Stimulated activated CD4-positive, alpha-beta T cell treated with anti-CD3 and anti-CD28 coated beads, TNF-alpha, amount 100 ng/mL, for 24 hours (primary cell): ENCODE measurements at places on chromosomes 6 and 20.

- no peak for DNase-seq
Observed at GRCh38 chr20:59404749-59405148, 104.3 kb downstream of the EDN3 start.

DNA sequence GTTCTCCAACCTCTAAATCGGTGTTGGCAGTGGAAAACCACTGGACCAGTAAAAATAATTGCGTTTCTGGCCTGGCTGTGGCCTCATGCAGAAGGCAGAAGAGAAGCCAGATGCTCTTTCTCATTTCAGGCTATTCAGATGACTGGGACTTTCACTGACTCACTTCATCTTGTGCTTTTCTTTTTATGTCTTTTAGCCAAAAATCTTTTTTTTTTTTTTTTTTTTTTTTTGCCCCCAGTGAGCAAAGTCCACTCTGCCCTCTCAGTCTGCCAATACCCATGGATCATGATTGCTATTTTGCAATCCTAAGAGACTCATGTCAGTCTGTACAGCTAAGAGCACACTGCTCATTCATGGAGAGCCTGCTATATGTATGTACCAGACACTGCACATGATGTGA is 962.5 kb downstream of the KIF16B start:
- DNase-seq: no peak

- no peak for DNase-seq
Observed at GRCh38 chr6:100693249-100693927, 187.7 kb downstream of the ASCC3 start.

DNA sequence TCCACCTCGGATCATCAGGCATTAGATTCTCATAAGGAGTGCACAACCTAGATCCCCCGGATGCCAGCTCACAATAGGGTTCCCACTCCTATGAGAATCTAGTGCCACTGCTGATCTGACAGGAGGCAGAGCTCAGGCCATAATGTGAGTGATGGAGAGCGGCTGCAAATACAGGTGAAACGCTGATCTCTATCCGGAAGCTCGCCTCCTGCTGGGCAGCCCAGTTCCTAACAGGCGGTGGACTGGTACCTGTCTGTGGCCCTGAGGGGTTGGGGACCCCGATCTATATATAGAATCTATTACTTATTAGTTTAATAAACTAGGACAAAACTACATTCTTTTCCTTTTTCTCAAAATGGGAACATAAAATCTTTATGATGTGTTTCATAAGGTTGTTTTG is 741.9 kb downstream of the RFPL4B start:
- no peak for DNase-seq

DNA sequence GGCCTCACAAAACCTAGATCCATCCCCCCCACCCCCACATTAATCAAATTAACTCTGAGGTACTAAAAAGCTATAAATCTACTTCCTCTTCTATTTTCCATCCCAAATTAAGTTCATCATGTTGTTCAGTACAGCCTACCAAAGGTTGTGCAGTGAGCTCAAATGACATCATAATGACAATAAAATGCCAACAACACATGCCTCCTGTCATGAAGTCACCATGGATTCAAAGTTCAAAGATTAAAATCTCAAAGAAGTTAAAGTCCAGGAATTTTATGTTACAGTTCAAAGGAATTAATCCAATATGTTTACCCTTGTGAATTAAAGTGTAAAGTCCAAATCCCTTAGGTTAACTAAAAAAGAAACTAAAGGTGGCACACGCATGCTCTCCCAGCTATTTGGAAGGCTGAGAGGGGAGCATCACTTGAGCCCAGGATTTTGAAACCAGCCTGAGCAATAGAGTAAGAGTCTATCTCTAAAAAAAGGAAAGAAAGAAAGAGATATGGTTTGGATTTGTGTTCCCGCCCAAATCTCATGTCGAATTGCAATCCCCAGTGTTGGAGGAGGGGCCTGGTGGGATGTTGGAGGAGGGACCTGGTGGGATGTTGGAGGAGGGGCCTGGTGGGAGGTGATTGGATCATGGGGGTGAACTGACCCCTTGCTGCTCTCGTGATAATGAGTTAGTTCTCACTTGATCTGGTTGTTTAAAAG is 25.7 kb upstream of the SIRT5 start:
- no peak for DNase-seq

GRCh38 chr20:6024768-6025167 is 29.1 kb downstream of the LRRN4 start:
- no peak for DNase-seq

DNA sequence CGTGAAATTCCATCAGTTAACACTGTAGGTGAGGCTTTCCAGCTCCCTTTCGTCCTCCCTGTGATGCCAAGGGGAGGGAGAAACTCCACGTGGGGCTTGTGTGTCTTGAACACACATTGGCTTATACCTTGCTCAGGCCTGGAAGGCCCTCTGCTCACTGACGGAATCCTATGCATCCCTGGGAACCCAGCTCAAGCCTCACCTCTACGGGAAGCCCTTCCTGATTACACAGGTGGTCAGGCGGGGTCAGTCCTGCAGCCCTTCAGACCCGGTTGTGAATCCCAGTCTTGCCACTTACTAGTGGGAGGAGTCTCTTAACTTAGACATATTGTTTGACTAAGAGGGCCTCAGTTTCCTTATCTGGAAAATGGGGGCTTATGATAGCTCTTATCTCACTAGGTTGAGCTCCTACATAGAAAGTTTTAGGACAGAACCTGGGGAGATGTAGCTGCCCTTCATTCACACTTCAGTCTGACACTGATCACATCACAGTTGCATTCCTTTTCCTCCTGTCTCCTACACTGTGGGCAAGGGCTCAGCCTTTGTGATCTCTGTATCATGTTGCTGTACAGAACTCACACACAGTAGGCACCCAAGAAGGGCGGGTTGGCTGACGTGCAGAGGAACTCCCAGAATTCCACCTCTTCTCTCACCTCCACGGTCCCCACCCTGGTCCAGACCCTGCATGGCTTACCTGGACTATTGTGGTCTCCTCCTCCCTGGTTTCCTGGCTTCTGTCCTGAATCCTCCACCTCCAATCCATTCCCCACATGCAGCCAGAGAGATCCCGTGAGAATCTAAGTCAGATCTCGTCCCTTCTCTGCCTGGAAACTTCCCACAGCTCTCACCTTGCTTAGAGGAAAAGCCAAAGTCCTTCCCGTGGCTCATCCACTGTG is 129.6 kb downstream of the CEBPB start:
- no peak for DNase-seq

DNA sequence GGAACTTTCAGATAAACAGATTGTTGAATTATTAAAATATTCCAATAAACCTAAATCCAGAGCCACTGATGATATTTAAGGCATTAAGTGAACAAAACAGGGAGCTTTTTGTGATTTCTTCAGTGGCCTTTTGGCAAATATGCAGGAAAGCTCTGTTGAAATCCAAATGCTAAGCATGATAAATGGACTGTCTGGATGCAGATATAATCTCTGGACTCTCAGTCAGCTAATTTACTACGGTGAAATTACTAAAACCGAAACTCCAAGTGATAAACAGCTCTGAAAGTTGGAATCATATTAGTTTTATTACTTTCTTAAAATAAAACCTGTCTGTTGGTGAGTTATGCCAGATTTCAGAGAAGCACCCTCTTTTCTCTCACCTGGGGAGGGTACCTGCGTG is 120.3 kb downstream of the IMPG1 start:
- DNase-seq: no peak

- no peak for DNase-seq
Observed at GRCh38 chr6:138371720-138372119, 6.0 kb upstream of the SMIM28 start.

DNA sequence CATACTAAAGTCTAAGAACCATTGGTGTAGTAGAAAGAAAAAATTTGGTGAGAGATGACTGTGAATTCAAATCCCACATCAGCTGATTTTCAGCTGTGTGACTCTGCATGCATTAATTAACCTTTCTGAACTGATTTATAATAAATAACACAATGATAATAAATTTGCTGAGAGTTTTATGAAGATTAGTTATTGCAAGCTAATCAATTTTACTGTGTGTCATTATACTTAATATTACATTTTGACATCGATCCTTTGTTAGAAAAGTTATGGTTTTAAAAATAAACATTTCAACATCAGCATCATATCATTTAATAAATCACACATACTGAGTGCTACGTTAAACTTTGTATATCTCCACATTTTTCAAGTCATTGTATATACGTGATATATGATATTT is 599.7 kb upstream of the MMS22L start:
- DNase-seq: no peak

DNA sequence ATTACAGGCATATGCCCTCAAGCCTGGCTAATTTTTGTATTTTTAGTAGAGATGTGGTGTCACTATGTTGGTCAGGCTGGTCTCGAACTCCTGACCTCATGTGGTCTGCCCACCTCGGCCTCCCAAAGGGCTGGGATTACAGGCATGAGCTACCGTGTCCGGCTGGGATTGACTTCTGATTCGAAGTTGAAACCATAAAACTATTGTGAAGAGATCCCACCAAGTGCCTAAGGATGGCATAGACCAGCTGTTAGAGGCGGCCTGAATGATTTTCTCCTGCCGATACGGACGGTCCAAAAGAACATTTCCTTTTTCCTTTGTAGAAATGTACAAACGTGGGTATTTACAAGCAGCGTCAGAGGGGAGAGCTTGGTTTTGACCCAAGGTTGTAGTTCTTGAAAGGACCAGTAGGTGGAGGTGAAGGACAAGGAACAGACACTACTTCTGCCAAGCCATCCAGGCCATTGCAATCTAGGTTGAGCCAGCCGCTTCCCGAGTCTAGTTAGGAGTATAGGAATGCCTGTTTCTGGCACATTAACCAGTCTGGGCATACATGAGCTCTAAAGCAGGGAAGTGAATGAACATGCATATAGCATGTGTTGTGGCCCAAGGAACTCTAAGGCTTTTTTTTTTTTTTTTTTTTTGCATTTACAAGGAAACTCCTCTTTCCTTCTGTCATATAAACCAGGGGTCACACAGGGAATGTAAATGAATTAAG is 29.0 kb downstream of the MOCS3 start:
- peak; percentile 55 for DNase-seq

GRCh38 chr6:36098920-36099647 is 31.2 kb upstream of the MAPK13 start:
- no peak for DNase-seq

- DNase-seq: no peak
Observed at GRCh38 chr6:21612067-21612745, 18.7 kb downstream of the SOX4 start.

GRCh38 chr6:35209081-35209480 is 4.7 kb upstream of the SCUBE3 start:
- DNase-seq: no peak

DNA sequence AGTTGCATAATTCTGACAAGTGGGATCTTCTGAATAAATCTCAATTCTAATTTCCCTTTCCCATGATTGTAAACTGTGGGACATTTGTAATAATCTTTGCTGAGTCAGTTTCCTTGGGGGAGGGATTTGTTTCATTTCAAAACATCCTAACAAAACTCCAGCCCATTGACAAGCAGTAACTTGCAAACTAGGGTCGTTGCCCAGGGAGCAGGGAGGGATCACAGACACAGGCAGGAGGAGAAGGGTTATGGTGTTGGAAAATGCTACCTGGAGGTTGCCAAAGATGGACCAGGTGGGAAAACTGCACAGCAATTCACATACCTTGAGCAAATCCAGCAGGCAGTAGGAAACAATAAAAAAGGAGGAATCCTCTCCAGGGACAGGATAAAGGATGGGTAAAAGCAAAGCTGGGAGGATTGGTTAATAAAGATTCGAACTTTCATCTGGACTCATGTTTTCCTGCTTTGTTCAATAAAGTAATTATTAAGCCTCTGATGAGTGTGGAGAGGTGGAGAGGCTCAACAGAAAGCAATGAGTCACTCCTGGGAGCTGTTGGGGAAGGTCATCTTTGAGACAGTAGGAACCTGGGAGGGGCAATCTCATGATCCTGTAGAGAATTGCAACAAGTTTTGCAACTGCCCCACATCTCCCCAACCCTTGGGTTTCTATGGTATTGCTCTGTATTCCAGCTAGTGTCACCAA is 87.3 kb upstream of the AKIRIN2 start:
- no peak for DNase-seq

GRCh38 chr20:39851459-39851858 is 837.6 kb downstream of the MAFB start:
- DNase-seq: no peak

GRCh38 chr20:11451793-11452291 is 465.9 kb upstream of the BTBD3 start:
- DNase-seq: no peak

DNA sequence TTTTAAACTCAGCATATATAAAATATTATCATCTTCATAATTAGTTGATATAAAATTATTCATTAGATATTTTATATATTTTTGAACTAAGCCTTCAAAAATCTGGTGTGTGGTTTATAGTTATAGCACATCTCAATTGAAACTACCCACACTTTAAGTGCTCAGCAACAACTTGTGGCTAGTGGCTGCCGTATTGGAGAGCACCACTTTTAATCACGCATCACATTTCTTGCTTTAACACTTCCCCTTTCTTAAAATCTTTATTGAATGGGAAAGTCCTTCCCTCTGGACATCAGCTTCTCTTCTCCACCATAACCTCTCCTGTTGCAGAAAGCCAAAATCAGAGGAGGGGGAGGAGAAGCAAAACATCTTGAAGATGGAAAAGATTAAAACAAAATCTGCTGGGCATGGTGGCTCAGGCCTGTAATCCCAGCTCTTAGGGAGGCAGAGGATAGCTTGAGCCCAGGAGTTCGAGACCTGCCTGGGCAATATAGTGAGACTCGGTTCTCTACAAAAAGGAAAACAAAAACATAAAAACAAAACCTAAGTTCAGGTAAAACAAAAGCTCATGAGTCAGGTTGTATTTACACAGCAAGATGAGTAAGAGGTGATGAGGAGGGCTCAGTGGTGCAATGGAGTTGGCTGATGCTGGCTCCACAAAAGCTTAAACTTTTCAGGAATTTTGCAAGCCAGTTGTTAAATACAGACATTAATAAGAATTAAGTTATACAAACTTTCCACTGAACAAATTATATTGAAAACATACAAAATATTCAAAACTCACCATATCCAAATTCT is 237.0 kb upstream of the SUPT3H start:
- no peak for DNase-seq

- no peak for DNase-seq
Observed at GRCh38 chr20:5722927-5723326, 27.3 kb upstream of the SHLD1 start.

DNA sequence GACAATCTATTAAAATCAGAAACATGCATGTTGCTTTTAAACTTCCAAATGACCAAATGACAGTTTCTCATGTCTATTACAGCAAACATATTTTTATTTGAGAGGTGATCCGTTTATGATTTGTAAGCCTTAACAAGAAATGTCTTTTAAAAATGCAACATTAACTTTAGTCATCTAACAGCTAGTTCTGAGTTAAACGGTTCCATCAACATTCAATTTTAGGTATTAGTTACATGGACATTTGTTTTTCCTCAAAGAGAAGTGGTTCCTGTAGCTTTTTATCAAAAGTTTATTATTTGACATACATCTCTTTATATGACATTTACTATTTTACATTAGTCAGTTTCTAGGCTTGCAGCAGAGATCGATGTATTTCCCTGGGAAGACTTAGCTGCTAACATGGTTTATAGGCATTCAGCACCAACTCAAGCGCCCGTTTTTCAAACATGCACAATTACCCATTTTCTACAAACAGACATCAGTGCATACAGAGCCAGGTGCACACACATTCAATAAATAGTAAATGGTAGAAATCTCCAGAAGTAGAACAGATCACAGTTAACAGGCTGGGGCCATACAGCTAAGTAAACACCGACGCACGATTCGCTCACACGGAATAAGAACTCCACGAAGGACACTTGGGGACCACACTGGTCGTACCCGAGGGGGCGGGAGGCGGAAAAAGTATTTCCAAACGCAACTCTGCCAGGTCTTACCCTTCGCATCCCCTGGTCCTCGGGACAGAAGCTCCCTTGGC is 882 bp downstream of the CNR1 start:
- DNase-seq: no peak

GRCh38 chr20:61391812-61392520 is 139.9 kb downstream of the CDH4 start:
- no peak for DNase-seq

- DNase-seq: no peak
Observed at GRCh38 chr20:15496501-15497039, 1076.7 kb downstream of the KIF16B start.
